IMR-90 (cell line): ENCODE measurements at places on chromosomes 11 and 22.
A peak's percentile ranks its signal among the peaks of the same experiment; 100 is the strongest.

DNA sequence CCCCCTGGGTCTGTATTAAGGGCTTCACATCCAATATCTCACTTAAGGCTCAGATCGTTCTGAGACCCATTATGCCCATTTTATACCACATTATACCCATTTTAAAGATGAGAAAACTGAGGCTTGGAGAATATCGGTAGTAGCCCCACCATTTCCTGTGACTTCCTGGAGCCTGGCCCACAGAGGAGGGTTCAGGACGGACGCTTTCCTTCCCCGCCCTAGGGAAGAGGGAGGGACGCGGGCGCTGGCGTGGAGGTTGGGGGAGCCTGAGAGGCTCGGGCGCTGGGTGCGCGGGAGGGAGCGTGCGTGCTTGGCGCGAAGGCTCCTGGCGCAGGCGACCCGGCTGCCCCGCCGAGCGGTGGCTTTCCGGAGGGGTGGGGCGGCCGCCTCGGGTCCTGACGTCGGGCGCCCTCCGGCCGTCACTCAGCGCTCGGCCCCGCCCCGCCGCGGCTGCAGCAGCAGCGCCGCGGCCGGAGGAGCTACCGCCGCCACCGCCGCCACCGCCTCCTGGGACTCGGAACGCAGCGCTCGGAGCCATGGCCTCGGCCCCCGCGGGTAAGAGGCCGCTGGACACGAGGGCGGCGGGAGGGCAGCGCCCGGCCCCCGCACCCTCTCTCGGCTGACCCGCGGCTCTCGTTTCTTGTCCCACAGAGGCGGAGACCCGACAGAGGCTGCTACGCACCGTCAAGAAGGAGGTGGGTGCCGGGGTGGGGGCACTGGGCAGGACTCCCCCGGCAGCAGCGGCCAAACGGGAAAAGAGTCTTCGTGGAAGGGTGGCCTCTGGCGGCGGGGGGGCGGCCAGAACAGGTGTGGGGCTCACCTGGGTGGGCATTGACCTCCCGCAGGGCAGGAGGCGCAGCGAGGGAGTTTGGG, at the start of gene SGSM1:
TSS of gene SGSM1 (plus strand) at position 422 of the 873 bp plus-strand sequence. CDS start at position 537, 115 bp downstream.
- peak; percentile 27 for DNase-seq

DNA sequence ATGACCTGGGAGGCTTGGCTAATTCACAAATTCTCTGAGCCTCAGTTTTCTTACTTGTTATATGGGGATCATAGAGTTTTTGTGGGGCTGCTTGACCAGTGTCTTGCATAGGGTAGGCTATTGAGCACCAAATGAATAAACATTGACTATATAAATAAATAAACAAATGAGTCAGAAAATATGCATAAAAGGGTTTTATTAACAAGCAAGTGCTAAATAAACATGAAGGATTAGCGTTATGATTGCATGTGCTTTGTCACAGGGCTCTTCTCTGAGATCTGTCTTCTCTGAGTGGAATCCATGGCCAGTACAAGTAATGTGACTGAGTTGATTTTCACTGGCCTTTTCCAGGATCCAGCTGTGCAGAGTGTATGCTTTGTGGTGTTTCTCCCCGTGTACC, at the start of gene OR4B1:
TSS of gene OR4B1 (plus strand) at position 301 of the 400 bp plus-strand sequence. CDS start at position 301, 0 bp downstream.
- DNase-seq = no peak

DNA sequence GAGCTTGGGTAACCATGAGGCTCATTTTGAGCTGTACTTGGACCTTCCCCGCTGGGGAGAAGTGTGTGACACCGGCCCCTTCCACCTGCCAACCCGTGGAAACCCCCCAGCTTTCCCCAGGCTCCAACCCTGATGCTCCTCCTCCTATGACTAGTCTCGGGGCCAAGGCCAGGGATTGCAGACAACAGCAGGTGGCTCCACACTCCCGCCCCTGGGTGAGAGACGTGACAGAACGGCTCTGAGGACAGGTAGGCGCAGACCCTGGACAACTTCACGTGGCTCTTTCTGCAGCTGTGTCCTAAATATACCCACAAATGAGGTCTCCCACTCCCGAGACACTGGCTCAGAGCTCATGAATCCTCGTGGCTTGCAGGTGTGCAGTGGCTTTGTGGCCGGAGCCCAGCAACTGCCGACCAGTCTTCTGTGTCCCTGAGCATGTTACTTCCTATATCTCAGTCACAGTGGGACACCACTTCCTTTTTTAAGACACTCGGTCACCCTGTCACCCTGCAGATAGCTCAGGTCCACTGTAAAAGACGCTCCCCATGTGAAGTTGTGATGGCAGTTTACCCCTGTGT, 55.2 kb downstream of the NECTIN1 start:
- no peak for DNase-seq

GRCh38 chr11:17714356-17714854, 5.0 kb upstream of the MYOD1 start:
- DNase-seq = no peak

DNA sequence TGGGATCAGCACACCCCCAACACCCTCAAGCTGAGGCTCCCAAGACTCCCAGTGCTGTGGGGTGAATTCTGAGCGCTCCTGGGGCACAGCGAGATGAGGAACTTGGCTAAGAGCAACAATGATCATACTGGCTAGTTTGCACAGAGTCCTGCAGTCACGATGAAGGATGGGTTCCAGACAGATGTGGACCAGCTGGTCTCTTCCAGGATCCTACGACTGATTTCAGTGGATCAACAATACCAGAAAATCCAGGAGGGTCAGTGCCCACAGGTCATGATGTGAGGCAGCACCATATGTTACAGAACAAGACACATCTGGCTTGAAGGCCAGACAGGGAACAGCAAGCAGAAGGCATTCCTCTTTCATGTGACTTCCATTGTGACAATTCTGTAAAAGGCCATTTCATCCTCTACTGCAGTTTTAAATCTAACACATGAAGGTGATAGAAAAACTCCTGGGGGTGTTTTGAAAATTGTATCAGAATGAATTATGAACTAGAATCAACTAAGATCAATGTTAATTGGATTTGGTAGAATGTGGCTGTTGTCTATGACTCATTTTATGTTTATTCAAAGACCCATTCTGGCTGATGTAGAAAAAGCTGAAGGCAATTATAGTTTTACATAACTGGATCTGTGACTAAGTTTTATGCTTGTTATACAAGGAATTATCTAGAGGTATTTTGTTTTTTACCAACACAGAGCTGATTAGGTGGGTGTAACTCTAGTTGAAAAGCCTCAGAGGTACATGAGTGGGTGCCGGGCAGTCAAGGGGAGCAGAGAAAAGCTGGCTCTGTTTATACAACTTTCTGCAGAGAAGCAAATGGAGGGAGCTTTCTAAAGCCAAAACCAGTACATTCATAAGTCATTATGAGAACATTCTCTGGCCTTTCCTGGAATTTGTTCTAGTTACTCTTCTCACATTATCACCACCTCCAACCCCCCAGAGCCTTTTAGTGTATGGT, 29.1 kb downstream of the OR52K1 start:
- no peak for DNase-seq

- DNase-seq = no peak
These were observed 33.2 kb upstream of the CSTF3 start for GRCh38 chr11:33194455-33194854.

- DNase-seq = peak; percentile 26
These were observed 158.8 kb downstream of the TTC17 start for GRCh38 chr11:43517518-43517917.

GRCh38 chr11:2783536-2784082, 83.8 kb upstream of the KCNQ1OT1 start:
- DNase-seq = peak; percentile 4

DNA sequence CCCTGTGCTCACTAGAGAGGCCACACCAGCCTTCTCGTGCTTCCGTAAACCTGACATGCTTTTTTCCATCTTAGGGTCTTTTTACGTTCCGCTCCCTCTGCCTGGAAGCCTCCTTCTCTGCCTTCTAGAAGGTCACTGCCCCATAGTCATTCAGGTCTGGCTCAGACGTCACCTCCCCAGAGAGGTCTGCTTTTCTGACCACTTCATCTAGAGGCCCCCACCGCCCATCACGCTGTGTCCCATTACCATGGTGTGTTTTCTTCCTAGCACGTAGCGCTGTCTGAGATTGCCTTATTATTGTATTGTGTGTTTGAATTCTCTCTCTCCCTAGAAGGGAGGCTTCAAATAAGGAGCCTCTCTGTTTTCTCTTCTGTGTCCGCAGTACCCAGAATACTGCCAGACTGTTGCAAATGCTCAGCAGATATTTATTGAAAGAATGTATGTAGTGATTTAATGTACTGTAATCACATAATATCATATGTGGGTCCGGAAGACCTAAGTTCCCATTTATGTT, 10.0 kb downstream of the TAB1 start:
- no peak for DNase-seq
